ENCODE measurements at places on chromosomes 5 and 9.

GRCh38 chr5:56506211-56506965 is 273.3 kb upstream of the ANKRD55 start:
- DNase-seq: no peak

- no peak for DNase-seq
Measured at GRCh38 chr5:80600943-80601693, 31.0 kb upstream of the ANKRD34B start.

DNA sequence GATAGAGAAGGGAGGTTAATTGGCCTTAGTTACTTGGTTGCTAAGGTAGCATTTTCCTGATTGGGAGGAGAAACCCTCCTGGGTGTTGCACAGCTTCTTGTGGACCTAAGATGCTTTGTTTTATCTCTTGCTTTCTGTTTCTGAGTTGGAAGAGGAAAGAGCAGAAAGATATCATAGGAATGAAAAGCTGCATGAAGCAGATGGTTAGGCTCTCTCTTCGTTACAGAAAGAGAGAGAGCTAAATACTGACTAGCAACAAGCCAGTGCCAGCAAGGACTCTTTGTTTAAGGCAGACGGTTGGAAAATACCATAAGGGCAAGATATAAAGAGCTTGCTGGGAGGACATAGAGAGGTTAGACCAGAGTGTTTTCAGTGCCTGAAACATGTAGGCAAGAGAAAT is 103.1 kb downstream of the ATG10 start:
- DNase-seq: no peak

GRCh38 chr5:126096442-126097006 is 326.7 kb upstream of the GRAMD2B start:
- no peak for DNase-seq

GRCh38 chr9:130159057-130159456 is 13.1 kb upstream of the NCS1 start:
- DNase-seq: no peak

Measured in activated effector memory CD4-positive, alpha-beta T cell treated with Interleukin-2 at 50 U/mL for 16 hours (primary cell).